HS-27A (cell line): ENCODE measurements at places on chromosomes 2 and 18.

DNA sequence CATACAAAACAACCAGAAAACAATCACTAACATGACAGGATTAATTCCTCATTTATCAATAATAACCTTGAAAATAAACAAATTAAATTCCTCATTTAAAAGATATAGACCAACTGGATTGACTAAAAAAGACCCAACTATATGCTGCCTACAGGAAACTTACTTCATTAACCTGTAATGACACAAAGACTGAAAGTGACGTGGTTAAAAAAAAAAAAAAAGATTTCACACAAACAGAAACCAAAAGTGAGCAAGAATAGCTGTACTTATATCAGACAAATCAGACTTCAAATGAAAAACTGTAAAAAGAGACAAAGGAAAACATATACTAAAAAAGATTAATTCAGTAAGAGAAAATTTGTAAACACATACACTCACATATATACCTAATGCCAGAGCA, 201.2 kb downstream of the CCDC178 start:
- DNase-seq = no peak

DNA sequence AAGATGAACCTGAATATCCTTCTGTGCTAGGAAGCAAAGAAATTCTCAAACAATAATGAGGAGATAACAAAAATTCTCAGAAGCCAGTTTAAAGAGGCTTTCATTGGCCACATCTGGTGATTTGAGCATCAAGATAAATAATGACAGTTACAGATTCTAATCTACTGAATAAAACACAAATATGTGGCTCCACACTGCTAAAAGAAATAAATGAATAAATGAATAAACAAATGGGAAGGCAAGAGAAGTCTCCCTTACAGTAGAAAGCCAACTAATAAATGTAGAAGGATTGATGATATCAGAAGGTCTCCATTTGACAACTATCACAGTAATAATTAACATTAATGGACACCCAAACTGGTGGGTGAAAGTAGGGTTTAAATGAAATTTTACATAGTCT, 54.6 kb upstream of the ADAM23 start:
- no peak for DNase-seq

DNA sequence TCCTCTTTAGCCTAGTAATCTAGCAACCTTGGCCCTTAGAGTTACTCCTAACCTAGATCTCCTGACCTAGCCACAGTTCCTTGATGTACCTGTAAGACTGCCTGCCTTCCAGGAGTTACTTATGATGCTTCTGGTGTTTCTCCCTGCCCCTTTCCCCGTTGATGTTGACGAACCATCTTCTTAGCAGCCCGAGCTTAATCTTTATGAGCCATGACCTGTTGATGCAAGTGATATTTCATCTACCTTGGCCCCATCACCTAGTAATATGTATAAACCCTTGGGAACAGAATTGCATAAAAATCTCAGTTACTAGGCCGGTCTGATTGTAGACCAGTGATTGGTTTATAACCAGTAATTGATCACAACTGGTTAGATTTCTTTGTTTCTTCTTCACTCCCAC, 2.7 kb downstream of the IMPACT start:
- no peak for DNase-seq

GRCh38 chr2:45497355-45497754, 113.7 kb downstream of the SRBD1 start:
- DNase-seq = no peak

DNA sequence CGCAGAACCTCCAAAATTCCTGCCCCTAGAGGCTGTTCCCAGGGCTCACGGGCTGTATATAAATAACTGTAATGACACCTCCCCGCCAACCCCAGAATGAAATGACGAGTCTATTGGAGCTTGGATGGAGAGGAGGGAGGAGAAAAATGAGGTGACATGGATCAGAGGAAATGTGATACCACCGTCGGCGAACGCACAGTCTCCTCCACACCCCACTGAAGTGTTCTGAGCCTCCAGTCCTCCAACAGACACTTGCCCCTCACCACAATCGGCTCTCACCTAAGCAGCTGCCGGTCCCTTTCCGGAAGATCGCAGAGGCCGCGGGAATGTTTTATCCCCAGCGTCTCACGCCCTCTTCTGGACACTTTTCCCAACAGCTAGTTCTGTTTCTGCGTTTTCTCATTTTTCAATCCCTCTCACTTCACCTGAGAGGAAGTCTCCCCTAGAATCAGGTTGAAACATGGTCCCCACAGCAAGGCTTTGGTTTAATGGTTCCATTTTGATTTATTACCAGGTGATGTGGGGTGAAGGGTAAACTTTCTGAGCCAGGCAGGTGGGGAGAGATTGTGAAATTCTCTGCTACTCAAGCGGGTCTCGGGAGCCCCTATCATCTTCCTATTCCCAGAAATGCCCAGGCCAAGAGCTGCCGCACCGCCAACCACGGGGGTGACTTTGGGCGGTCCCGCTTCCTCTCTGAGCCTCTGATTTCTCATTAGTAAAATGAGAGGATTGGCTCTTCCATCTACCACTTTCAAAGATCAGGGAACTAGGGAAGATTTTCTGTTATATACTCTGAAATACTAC, 9.1 kb upstream of the MYO5B start:
- peak; percentile 7 for DNase-seq

DNA sequence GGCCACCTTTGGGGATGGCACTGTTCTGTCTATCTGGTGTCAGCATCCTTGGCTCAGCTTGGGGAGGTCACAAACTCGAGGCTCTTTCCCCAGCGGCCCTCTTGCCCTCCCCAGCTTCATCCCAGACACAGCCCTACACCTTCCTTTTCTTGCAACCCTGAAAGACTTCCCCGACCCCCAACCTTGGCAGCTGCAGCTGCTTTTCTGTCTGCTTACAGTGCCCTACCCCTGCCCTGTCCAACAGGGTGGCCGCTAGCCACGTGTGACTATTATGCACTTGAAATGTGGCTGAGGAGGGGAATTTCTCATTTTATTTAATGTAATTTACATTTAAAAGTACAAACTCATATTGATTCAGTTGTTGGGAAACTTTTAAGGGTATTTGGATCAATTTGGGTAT, 41.3 kb downstream of the NGEF start:
- no peak for DNase-seq

DNA sequence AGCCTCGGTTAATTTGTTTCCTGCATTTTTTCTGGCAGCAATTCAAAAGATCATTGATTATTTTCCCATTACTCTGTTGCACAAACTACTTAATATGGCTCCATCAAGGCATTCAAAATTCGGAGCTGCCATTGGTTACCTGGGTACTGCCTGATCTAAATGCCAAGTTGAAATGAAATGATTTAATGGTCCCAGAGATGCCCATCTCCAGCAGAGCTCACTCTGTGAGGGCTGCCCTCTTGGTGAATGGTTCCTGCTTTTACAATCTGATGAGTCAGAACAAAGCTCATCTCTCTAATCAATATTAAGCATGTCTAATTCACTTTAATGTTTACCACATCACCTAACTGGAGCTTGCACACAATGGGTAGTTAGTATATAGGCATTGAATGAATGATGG, 126.1 kb downstream of the CTNNA2 start:
- no peak for DNase-seq

- DNase-seq = peak; percentile 15
Measured at GRCh38 chr2:150681120-150681804, 193.8 kb upstream of the RND3 start.
